ENCODE measurements at places on chromosomes 13 and 19. TPM values are rescaled to one million over a fixed set of nuclear protein-coding genes. Genes with fewer than 3 reads are reported as not detected.

COG6 gene
- total RNA-seq, result 17.4 TPM

SYT3 gene
- total RNA-seq, result not detected

ZNF274 gene
- total RNA-seq, result 23.0 TPM

ZNF256 gene
- 4.3 TPM for total RNA-seq

TMEM205 gene
- total RNA-seq, result 68.6 TPM

DMKN gene
- total RNA-seq, result 49.4 TPM

IL4I1 gene
- total RNA-seq, result 0.23 TPM

PEAK3 gene
- not detected for total RNA-seq

TNFSF9 gene
- total RNA-seq, result 0.30 TPM

PODNL1 gene
- total RNA-seq, result 1.1 TPM

ZNF729 gene
- not detected for total RNA-seq

GRIK5 gene
- total RNA-seq, result not detected

TRPC4 gene
- 2.6 TPM for total RNA-seq

ZNF253 gene
- 1.1 TPM for total RNA-seq

NOVA2 gene
- 1.2 TPM for total RNA-seq

SPACA4 gene
- total RNA-seq, result not detected

CD37 gene
- not detected for total RNA-seq

GPR12 gene
- not detected for total RNA-seq

ZNF667 gene
- total RNA-seq, result 4.3 TPM

ADGRE3 gene
- total RNA-seq, result not detected

COQ8B gene
- total RNA-seq, result 22.8 TPM

POSTN gene
- total RNA-seq, result 24.5 TPM

SH2D3A gene
- total RNA-seq, result not detected

DCT gene
- 0.12 TPM for total RNA-seq

TEX29 gene
- total RNA-seq, result 3.6 TPM

CEACAM4 gene
- total RNA-seq, result not detected

ATP8A2 gene
- total RNA-seq, result under 0.01 TPM

SIAH3 gene
- not detected for total RNA-seq

CGB1 gene
- not detected for total RNA-seq

AMER2 gene
- total RNA-seq, result not detected

LAMP1 gene
- total RNA-seq, result 324 TPM

KLK2 gene
- not detected for total RNA-seq

ZNF490 gene
- 6.4 TPM for total RNA-seq

PCDH17 gene
- total RNA-seq, result 0.08 TPM

IGFL2 gene
- not detected for total RNA-seq

CAPN12 gene
- total RNA-seq, result 0.08 TPM

ZNF416 gene
- 4.8 TPM for total RNA-seq

C5AR1 gene
- not detected for total RNA-seq

LGALS14 gene
- 0.08 TPM for total RNA-seq

PGPEP1 gene
- total RNA-seq, result 37.3 TPM

RNF113B gene
- total RNA-seq, result not detected

LENG1 gene
- 6.5 TPM for total RNA-seq

JOSD2 gene
- total RNA-seq, result 25.5 TPM

ATP4B gene
- not detected for total RNA-seq

MEF2B gene
- total RNA-seq, result not detected

PALM gene
- total RNA-seq, result 6.0 TPM

ZNF99 gene
- total RNA-seq, result not detected

ZNF558 gene
- total RNA-seq, result 19.9 TPM

LHB gene
- not detected for total RNA-seq

RAB11B gene
- 76.3 TPM for total RNA-seq

MEIS3 gene
- 48.6 TPM for total RNA-seq

KISS1R gene
- total RNA-seq, result not detected

IZUMO4 gene
- total RNA-seq, result 0.90 TPM

GNG8 gene
- total RNA-seq, result not detected

CALR3 gene
- 0.08 TPM for total RNA-seq

FFAR2 gene
- total RNA-seq, result not detected

TMED1 gene
- 50.7 TPM for total RNA-seq

WDR62 gene
- 1.1 TPM for total RNA-seq
